Activated CD4-positive, CD25-positive, alpha-beta regulatory T cell (primary cell): ENCODE measurements at places on chromosomes 16 and 17.

- DNase-seq, result no peak
Measured at GRCh38 chr16:29852654-29853053, 10.4 kb downstream of the CDIPT start.

DNA sequence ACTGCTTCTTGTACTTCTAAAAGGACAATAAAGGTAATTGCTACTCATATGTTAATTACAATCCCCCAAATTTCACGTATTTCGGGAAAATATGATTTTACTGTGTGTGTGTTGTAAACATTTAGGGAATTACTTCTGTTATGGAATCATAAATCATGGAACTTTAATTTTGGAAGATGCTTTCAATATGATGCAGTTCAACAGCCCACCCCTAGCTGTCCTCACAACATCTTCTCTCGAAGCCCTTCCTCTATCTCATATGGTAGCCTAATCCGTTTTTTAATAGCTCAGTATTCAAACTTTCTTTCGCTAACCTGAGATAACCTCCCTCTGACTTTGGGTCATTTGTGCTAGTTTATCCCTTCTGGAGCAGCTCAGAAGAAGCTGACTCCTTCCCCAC lies 78.4 kb downstream of the ANKFN1 start:
- no peak for DNase-seq

GRCh38 chr16:565419-566330 lies 1.1 kb upstream of the NHLRC4 start:
- no peak for DNase-seq

DNA sequence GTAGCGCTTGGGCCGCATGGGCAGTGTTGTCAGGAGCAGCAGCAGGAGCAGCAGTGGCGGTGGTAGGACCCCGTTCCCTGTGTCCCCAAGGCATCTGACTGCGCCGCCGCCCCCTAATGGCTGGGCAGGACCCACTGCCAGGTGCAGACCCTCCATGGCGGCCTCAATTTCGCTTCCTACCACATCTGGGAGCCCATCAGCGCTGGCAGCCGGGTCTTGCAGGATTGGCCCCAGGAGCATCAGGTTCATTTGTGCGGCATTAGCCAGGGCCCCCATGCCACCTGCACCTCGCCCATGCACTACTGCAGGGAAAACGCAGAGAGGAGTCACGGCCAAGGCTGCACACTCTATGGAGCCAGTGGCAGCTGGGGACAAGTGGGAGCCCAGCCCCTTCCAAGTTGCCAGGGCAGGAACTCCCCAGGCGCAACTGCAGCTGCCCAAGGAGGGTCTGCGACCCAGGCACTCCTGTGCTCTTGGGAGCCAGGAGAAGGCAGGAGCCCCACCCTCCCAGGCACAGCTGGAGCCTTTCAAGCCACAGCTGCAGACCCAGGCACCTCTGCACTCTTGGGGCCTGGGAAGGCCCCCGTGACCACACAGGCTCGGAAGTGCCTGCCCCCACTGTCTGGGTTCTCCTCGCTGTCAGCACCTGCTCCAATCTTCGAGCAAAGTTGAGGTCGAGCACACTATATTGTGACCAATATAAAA lies 594.2 kb downstream of the KCNJ18 start:
- DNase-seq, result no peak

GRCh38 chr17:69357701-69358100 lies 30.8 kb upstream of the ABCA5 start:
- DNase-seq, result no peak

GRCh38 chr16:52174168-52174567 lies 372.8 kb downstream of the TOX3 start:
- DNase-seq, result no peak

- DNase-seq, result peak; percentile 40
Measured at GRCh38 chr16:1002399-1003166, 21.0 kb downstream of the SOX8 start.

GRCh38 chr16:84730406-84731106 lies 30.8 kb downstream of the USP10 start:
- DNase-seq, result no peak

DNA sequence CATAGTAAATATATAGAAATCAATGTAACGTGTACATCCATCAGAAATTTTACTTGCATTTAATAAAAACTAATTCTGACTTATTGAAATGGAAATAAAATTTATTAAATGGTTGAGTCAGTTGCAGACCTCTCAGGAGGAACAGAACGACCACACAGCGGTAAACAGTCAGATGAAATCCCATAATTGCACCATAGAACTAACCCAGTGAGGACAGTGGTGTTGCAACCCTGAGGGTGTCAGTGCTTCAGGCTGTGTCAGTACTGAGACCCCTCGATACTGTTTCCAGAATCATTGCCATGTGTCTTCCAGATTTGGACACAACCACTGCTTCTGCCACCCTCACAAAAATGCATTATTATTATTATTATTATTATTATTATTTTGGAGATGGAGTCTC lies 29.0 kb upstream of the SSTR2 start:
- DNase-seq, result no peak

DNA sequence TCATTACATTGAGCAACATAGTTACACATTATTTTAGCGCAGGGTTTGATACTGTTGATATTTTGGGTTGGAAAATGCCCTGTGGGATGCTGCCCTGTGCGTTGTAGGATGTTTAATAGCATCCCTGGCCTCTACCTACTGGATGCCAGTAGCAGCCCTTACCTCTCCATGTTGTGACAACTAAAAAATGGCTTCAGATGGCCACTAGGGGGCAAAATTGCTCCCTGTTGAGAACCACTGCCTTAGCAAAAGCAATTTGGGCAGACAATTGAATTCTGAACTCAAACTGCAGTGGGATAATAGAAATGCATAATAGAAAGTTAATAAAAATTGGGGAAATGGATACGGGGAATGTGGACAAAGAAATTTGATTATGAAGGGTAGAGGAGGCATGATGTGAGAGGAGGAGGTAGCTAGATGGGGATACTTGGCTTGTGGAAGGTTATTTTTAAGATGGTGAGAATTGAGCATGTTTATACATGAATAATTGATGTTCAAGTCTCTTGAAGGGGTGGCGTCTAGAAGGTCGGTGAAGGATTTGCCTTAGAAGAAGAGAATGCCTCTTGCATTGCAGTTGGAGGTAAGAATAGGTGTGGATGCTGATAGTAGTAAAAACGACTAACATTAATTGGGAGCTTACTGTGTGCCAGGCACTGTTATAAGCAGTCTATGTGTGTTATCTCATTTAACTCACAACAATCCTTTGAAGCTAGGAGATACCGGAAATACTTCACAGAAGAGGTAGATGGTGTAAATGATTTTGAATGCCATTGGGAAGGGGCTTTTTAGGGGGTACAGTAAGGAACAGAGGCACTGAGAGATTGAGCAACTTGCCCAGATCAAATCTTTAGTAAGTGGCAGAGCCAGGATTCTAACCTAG lies 19.0 kb downstream of the HEATR9 start:
- peak; percentile 12 for DNase-seq
